ENCODE measurements at places on chromosomes 3 and 15.

DNA sequence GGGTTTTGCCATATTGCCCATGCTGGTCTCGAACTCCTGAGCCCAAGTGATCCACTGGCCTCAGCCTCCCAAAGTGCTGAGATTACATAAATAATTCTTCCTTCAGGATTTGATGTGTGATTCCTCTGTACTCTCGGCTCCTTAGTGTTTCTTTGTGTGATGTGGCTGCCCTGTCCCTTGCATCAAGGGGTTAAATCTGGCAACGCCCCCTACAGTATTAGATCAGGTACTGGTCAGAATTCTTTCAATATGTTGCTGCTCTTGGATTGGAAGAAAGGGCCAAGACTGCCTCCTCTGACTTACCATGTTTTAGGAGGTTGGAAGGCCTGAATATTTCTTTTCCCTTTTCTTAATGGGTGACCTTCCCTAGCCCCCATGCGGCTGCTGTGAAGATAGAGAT lies 390.6 kb upstream of the WNT5A start:
- H3K27ac ChIP-seq: no peak overlapping the region
- H3K4me1 ChIP-seq: no peaks in the 10 kb centered on the region
- DNase-seq: no peak
- H3K4me3 ChIP-seq: no peak overlapping the region
- H3K36me3 ChIP-seq: no peaks in the 10 kb centered on the region

DNA sequence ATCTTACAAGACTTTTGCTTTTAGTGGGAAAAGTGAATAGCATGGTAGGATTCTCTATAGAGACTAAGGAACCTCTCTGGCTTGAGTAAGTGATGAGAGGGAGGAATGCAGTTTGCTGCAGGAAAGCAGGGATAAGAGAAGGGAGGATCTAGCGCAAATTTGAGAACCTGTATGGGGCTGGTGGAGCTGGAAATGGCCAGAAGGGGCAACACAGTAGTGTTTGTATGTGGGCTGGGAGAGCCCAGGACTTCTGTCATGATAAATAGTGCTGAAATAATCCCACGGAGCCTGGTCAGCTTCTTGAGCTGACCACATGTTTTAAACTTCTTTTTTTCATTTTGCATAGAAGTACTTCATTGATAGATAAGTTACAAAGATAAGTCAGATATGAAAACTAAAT lies 11.2 kb upstream of the SHC4 start:
- H3K36me3 ChIP-seq: no peaks in the 10 kb centered on the region
- H3K4me1 ChIP-seq: peaks cover 14% of the 10 kb centered on the region
- no peak overlapping the region for H3K4me3 ChIP-seq

- H3K36me3 ChIP-seq: no peaks in the 10 kb centered on the region
- no peak overlapping the region for H3K4me3 ChIP-seq
- H3K27me3 ChIP-seq: no peaks in the 10 kb centered on the region
These were observed 31.8 kb downstream of the MYO5A start for GRCh38 chr15:52496776-52497470.

- no peaks in the 10 kb centered on the region for H3K27me3 ChIP-seq
- H3K27ac ChIP-seq: no peak overlapping the region
- no peaks in the 10 kb centered on the region for H3K36me3 ChIP-seq
- no peak overlapping the region for H3K4me3 ChIP-seq
- no peak for DNase-seq
These were observed 292.8 kb downstream of the LPP start for GRCh38 chr3:188446766-188447165.

GRCh38 chr3:49120096-49120437 lies 556 bp downstream of the USP19 start:
- no peaks in the 10 kb centered on the region for H3K27me3 ChIP-seq
- H3K4me1 ChIP-seq: peaks cover 26% of the 10 kb centered on the region
- no peak for DNase-seq
- H3K4me3 ChIP-seq: peak overlapping the region; percentile 62
- H3K27ac ChIP-seq: peak overlapping the region; percentile 89
- peaks cover 75% of the 10 kb centered on the region for H3K36me3 ChIP-seq

DNA sequence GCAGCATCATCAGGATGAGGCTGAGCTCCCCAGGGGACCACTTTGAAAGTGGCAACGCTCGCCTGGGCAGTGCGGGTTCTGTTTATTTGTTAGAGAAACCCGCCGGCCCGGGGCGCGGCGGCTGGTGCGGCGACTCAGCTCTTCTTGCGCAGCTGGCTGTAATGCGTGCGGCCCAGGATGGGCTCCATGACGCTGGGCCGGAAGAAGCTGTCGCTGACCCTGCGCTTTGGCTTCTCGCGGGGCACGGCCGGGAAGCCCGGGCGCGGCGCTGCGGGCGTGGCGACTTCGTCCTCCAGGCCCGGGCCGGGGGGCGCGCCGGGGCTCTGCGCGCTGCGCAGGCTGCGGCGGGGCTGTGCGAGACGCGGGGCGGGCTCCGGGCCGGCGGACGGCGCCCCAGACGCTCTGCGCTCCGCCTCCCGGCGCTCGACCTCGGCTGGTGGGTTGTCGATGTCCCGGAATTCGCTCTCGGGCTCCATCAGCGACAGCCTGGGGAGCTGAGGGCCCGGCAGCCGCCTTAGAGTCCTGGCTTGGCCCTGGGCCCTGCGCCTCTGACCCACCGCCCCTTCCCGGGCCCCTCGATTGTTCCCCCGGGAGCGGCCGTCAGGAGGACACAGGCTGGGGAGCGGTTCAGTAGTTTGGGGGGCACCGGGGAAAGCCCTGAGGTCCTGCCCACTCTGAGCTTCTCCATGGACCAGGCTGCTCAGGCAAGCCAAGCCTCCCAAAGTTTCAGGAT lies 10.3 kb upstream of the KIF7 start:
- peak overlapping the region; percentile 44 for H3K4me3 ChIP-seq
- H3K27ac ChIP-seq: peak overlapping the region; percentile 89
- H3K27me3 ChIP-seq: no peaks in the 10 kb centered on the region
- H3K4me1 ChIP-seq: peaks cover 25% of the 10 kb centered on the region

GRCh38 chr15:77857419-77857818 lies 220.1 kb downstream of the TBC1D2B start:
- H3K4me3 ChIP-seq: no peak overlapping the region
- H3K27me3 ChIP-seq: peaks cover 23% of the 10 kb centered on the region
- H3K36me3 ChIP-seq: no peaks in the 10 kb centered on the region
- H3K4me1 ChIP-seq: no peaks in the 10 kb centered on the region
- DNase-seq: no peak

DNA sequence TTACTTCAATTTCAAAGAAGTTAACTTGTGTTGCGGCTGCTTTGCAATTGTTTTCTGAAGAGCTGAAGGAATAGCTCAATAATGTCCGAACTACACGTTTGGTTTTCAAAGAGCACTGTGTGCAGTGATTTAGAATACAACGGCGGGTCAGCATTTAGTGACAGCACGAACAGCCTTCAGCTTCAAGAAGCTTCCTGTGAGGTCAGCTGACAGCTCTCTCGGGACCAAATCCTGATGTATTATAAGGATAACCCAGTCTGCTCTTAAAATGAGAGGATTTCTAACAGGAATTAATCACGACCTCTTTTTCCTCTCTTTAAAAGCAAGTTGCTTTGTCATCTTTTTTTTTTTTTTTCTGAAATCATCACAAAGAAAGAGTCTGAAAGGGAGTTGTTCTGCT lies 97.9 kb upstream of the UNC13C start:
- no peak overlapping the region for H3K27ac ChIP-seq
- no peaks in the 10 kb centered on the region for H3K4me1 ChIP-seq
- H3K27me3 ChIP-seq: no peaks in the 10 kb centered on the region
- H3K4me3 ChIP-seq: no peak overlapping the region
- no peaks in the 10 kb centered on the region for H3K36me3 ChIP-seq

DNA sequence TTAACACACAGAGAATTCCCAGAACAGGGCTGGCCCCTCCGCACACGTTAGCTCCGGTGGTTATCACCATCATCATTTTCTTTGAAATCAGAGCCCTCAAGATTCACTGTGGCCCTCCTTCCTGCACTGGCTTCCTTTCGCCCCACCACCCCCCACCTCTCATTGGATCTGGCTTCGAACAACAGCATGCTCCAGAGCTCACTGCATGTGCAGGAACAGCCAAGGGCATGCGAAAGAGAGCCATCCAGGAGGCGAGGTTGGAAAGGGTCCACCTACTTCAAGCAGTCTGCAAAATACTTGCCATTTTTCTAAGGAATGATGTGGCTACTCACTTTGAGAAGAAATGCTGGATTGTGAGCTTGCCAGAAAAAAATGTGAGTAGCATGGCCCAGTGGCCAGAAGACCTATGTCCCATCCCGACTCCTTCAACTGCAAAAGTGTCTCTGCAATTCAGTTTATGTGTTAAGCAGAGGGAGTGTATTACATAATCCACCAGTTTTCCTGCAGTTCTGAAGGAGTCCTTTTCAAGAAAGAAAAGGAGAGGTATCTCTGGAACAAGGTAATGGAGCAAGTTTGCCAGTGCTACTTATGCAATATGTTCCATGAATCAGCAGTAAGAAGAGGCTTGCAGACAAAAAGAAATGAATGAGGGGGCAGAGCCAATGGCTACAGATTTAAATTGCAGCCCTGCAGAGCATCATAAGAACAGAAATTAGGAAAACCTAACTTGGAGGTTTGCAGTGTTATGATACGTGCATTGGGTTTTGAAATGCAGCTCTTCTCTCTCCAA lies 92.8 kb downstream of the OCA2 start:
- no peak overlapping the region for H3K4me3 ChIP-seq
- H3K4me1 ChIP-seq: no peaks in the 10 kb centered on the region
- DNase-seq: no peak
- H3K36me3 ChIP-seq: no peaks in the 10 kb centered on the region
- no peak overlapping the region for H3K27ac ChIP-seq

- no peak overlapping the region for H3K27ac ChIP-seq
- H3K36me3 ChIP-seq: no peaks in the 10 kb centered on the region
- H3K4me3 ChIP-seq: no peak overlapping the region
- no peak for DNase-seq
- peaks cover 23% of the 10 kb centered on the region for H3K4me1 ChIP-seq
These were observed 201.8 kb downstream of the ABHD5 start for GRCh38 chr3:43892526-43892925.

DNA sequence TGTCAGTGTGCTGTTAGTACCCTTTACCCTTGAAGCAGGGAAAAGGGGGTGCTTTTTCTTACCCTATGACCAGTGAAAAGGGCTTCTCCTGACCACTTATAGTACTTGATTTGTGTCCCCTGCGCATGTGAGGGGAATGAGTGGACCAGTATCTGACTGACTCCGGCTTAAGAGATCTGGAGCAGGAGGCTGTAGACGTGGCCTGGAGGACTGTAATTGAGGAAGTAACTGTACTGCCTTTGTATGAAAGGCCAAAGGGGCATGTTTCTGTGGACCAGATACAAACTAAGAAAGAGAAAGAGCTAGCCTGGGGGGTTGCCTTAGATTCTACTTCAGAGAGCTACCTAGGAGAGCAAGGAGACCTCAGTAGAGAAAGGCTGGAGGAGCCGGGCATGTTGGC lies 89.9 kb upstream of the TBL1XR1 start:
- H3K27ac ChIP-seq: no peak overlapping the region
- H3K4me3 ChIP-seq: no peak overlapping the region
- H3K4me1 ChIP-seq: peaks cover 7% of the 10 kb centered on the region
- H3K27me3 ChIP-seq: no peaks in the 10 kb centered on the region
- DNase-seq: no peak

- no peaks in the 10 kb centered on the region for H3K27me3 ChIP-seq
- no peak overlapping the region for H3K4me3 ChIP-seq
- no peaks in the 10 kb centered on the region for H3K36me3 ChIP-seq
- DNase-seq: no peak
These were observed 94.1 kb downstream of the ITPR1 start for GRCh38 chr3:4587061-4587837.

DNA sequence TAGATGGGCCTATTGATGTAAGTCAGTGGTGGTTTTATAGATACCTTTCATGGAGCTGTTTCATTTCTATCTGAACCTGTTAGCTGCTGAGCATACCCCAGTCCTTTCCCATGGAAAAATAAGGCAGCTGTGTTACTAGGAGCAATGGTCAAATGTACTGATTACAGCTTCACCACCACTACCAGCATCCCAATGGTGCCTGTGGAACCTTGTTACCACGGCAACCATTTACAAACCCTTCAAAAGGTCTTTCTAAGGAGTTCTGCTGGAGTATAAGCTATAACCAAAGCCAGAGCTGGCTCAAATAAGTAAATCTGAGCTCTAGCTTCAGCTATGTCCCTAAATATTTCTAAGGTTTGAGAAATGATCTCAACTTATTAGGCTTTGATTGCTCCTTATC lies 133.4 kb upstream of the ACP3 start:
- H3K27me3 ChIP-seq: no peaks in the 10 kb centered on the region
- DNase-seq: no peak
- H3K36me3 ChIP-seq: no peaks in the 10 kb centered on the region

GRCh38 chr15:36960179-36960946 lies 140.0 kb downstream of the MEIS2 start:
- no peak overlapping the region for H3K4me3 ChIP-seq
- H3K27ac ChIP-seq: no peak overlapping the region
- peaks cover 7% of the 10 kb centered on the region for H3K4me1 ChIP-seq
- no peaks in the 10 kb centered on the region for H3K27me3 ChIP-seq
- no peaks in the 10 kb centered on the region for H3K36me3 ChIP-seq

GRCh38 chr3:186772281-186772694 lies 11.1 kb upstream of the EIF4A2 start:
- no peak overlapping the region for H3K27ac ChIP-seq
- H3K36me3 ChIP-seq: no peaks in the 10 kb centered on the region
- peak overlapping the region; percentile 59 for H3K4me3 ChIP-seq
- DNase-seq: no peak

DNA sequence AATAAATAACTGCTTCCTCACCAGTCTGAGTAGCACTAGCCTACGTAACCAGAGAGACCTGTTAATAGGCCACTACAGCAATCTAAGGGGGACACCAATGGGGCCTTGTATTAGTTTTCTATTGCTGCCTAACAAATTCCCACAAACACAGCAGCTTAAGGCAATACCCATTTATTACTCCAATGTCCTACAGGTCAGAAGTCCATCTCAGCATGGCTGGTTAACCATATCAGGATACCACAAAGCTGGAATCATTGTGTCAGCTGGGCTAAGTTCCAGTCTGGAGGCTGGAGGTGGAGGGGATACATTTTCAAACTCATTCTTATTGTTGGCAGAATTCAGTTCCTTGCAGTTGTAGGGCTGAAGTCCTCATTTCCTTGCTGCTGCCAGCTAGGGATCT lies 331.9 kb downstream of the ULK4 start:
- H3K27ac ChIP-seq: no peak overlapping the region
- H3K36me3 ChIP-seq: no peaks in the 10 kb centered on the region
- no peaks in the 10 kb centered on the region for H3K27me3 ChIP-seq

DNA sequence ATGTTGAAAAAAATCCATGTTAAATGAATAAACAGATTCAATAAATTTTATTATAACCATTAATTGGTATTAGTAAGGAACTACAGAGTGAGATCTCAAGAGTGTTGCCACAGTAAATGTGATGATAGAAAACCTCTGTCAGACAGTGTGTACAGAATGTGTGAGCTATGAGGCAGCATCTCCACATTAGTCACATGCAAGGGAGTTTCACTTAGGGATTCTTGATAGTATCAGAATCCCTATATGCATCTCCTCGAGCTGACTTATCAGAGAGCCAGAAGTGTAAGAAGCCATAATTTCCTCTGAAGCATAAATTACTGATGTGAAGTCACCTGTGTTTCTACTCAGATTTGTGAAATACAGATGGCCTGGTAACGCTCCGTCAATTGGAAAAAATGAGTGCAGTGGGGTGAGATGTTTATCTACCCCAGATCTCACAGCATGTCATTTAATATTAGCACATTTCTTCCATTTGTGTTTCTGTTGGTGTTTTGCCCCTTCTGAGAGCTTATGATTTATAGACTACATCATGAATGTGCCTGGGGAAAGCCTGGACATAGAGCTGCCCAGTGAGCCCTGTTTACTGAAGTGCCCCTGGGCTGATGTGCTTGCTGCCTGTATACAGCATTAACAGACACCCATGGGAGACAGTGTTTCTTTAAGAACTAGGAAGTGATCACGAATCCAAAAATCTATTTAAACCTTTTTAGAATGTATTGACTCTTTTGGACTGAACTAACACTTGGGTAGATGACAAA lies 262.4 kb downstream of the CPNE4 start:
- no peak overlapping the region for H3K4me3 ChIP-seq
- no peak for DNase-seq
- no peaks in the 10 kb centered on the region for H3K36me3 ChIP-seq
- no peaks in the 10 kb centered on the region for H3K4me1 ChIP-seq
- no peak overlapping the region for H3K27ac ChIP-seq
